Activated naive CD8-positive, alpha-beta T cell treated with anti-CD3 and anti-CD28 coated beads, Interleukin-2, amount 10 ng/mL, durations not matched to agents 7 days and 5 days (primary cell): ENCODE measurements at places on chromosomes 12 and 14.

DNA sequence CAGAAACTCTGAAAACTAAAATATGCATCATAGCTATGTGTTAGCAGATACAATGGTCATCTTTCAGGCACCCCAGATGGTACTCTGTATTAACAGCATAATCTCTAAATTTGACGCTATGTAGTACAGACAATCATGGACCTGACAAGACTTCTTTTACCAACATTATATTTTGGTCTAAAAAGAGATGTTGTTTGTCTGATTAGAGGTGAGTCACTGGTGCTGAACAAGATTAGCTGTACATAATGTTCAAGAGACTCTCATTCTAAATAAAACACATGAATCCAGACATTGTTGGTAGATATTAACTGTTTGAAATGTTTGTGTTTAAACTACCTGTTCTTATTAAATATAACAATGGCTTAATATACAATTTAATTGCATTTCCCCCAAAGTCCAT, 146.4 kb upstream of the LMNTD1 start:
- H3K27me3 ChIP-seq, result peaks cover 5% of the 10 kb centered on the region
- H3K4me1 ChIP-seq, result no peaks in the 10 kb centered on the region
- no peak overlapping the region for H3K27ac ChIP-seq
- no peak overlapping the region for H3K4me3 ChIP-seq
- DNase-seq, result no peak

DNA sequence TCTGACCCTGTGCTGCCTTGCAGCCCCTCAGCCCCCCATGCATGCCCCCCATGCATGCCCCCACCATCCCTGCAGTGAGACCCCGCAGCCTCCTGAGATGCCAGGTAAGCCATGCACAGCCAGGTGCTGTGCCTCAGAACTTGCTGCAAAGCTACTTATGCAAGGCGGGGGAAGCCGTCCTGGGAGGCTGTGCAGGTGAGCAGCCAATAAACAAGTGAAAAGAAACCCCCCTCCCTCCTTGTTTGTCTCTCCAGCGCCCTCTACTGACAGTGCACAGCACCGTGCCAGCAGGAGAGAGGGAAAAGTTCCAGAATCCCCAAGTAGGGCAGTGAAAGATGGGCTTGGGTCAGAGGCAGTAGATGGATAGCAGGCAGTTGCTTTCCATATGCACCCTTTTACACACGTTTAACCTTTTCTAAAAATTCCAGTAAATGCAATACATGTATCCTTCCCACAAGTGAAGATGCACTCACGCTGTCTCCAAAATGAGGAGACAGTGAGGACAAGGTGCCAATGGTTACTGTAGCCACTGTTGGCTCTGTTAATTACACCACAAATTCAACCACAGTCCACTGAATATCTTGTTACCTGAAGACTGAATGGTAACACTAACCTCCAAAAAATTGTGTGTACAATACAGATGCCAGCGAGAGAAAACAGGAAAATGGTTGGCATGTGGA, 18.0 kb downstream of the TNFAIP2 start:
- no peak for DNase-seq
- H3K36me3 ChIP-seq, result no peaks in the 10 kb centered on the region
- H3K27ac ChIP-seq, result no peak overlapping the region
- H3K4me3 ChIP-seq, result no peak overlapping the region

- peak; percentile 49 for DNase-seq
- peak overlapping the region; percentile 97 for H3K27ac ChIP-seq
- peaks cover 6% of the 10 kb centered on the region for H3K36me3 ChIP-seq
- H3K4me1 ChIP-seq, result peaks cover 23% of the 10 kb centered on the region
- H3K4me3 ChIP-seq, result peak overlapping the region; percentile 95
Observed at GRCh38 chr14:22070119-22070982, 396.7 kb upstream of the OR4E1 start.

GRCh38 chr14:81137316-81137715, 83.4 kb downstream of the GTF2A1 start:
- no peaks in the 10 kb centered on the region for H3K27me3 ChIP-seq
- DNase-seq, result no peak
- no peak overlapping the region for H3K27ac ChIP-seq
- H3K4me3 ChIP-seq, result no peak overlapping the region

DNA sequence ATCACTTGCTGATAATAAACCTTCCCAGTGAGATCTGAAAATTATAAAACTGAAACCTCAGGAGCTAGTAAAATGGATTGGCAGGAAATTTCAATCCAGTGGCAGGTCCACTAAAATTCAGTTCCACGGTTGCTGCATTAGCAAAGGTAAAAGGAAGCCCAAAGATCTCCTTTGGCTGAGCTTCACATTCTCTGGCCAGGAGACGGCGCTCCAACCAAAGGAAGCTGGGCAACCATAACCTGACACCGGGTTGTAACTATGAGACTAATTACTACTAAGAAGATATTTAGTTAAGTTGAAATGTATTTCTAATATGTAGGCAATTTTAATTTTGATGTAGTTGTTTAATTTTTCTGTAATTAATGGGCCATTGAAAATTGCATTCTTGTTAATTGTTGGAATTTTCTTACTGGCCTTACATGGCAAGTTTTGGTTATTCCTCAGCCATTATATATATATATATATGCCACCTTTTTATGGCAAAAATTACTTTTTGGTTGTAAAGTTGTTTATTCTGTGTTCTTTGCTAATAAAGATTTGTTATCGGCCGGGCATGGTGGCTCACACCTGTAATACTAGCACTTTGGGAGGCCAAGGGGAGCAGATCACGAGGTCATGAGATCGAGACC, 17.0 kb downstream of the OR8S1 start:
- peaks cover 8% of the 10 kb centered on the region for H3K27me3 ChIP-seq
- DNase-seq, result peak; percentile 52
- no peak overlapping the region for H3K4me3 ChIP-seq
- no peaks in the 10 kb centered on the region for H3K36me3 ChIP-seq
- H3K4me1 ChIP-seq, result peaks cover 3% of the 10 kb centered on the region
